ENCODE measurements at places on chromosomes 2 and 18. TPM values are rescaled to one million over a fixed set of nuclear protein-coding genes. Genes with fewer than 3 reads are reported as not detected.

GRCh38 chr2:134312482-134312881 is 58.6 kb downstream of the MGAT5 start:
- H3K4me1 ChIP-seq = peaks cover 3% of the 10 kb centered on the region
- DNase-seq = no peak
- H3K27ac ChIP-seq = no peak overlapping the region
- no peaks in the 10 kb centered on the region for H3K27me3 ChIP-seq
- H3K36me3 ChIP-seq = no peaks in the 10 kb centered on the region

GALNT14 gene
- 0.81 TPM for total RNA-seq

SERPINB3 gene
- total RNA-seq = not detected

DNA sequence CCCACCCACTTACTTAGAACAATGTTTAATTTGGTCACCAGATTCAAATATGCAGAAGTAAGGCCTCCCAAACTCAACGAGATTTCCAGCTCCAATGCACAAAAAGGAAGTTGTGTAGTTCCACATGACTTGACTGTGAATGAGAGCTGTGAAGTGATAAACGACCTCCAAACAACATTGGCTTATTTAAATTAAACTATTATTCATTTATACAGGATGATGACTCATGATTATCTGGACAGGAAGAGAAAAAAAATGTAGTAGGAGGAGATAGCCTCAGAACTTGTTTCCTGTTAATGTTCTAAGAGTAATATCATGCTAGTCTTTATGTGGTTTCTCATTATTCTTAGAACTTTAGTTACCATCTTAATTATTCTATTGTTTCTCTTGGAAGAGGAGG is 237.3 kb downstream of the C1D start:
- no peaks in the 10 kb centered on the region for H3K27me3 ChIP-seq
- no peaks in the 10 kb centered on the region for H3K36me3 ChIP-seq
- no peak for DNase-seq
- no peaks in the 10 kb centered on the region for H3K4me1 ChIP-seq
- H3K27ac ChIP-seq = no peak overlapping the region
- H3K4me3 ChIP-seq = no peak overlapping the region

DNA sequence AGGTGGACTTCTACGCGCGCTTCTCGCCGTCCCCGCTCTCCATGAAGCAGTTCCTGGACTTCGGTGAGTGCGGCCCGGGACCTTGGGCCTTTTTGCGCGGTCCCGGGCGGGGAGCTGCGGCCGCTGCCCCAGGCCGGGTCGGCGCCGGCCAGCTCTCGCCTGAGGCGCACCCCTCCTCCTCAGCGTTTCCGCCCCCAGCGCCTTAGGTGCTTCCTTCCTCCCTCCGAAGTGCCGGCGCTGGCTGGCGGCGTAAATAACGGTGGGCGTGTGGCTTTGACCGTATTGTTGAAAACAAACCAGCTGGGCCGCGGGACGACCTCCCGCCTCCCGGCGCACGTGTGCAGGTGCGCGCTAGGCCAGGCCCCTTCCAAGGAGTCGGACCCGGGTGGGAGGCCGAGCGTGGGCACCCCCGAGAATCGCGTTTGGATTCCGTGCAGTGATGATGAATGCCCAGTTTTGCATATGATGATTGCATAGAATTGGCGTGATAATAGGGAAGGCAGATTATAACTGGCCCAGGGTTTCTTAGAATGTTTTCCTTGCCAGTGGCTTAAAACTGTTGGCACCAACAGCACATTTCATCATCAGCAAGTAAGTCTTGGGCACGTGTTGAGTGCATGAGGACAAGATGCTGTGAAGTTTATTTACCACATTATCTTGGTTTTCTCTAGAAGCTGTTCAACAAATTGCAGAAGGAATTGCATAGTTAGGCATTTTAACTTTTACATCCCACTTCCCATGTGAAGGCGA is 569 bp downstream of the PDK1 start:
- H3K4me1 ChIP-seq = peaks cover 7% of the 10 kb centered on the region
- H3K27ac ChIP-seq = peak overlapping the region; percentile 87
- H3K36me3 ChIP-seq = no peaks in the 10 kb centered on the region
- peak; percentile 85 for DNase-seq

GRCh38 chr2:120344976-120345581 is 857 bp upstream of the INHBB start:
- DNase-seq = no peak
- H3K4me1 ChIP-seq = peaks cover 28% of the 10 kb centered on the region
- no peaks in the 10 kb centered on the region for H3K36me3 ChIP-seq
- peaks cover 51% of the 10 kb centered on the region for H3K27me3 ChIP-seq

APLF gene
- total RNA-seq = 6.8 TPM
